D721Med (cell line): ENCODE measurements at places on chromosomes 12 and 14.

- DNase-seq = no peak
These were observed 24.7 kb upstream of the MYBPC1 start for GRCh38 chr12:101570047-101570446.

DNA sequence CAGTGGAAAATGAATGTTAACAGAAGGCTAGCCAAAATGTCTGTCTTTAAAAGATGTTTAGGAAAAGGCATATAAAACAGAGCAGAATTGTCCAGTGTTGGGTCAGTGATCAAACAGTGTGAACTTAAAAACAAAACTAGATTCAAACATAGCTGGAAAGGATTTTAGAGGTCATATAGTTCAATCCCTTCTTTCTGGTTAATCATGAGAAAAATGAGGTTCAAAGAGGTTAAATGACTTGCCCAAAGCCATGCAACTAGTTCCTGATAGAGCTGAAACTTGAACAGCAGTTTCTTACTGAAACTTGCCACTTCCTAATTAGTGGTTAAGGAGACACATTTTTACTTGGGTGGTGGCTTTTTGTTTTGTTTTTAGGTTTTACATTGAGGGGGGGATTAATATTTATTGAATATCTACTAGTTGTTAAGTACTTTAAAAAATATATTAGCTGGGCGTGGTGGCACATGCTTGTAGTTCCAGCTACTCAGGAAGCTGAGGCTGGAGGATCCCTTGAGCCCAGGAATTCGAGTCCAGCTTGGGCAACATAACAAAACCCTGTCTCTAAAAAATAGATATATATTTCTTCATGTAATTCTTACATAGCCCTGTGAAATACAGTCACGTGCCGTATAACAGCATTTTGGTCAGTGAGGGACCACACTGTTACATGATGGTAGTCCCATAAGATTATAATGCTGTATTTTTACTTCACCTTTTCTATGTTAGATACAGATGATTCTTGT lies 20.4 kb downstream of the ACVR1B start:
- no peak for DNase-seq

GRCh38 chr14:65791191-65791981 lies 378.9 kb downstream of the FUT8 start:
- no peak for DNase-seq

DNA sequence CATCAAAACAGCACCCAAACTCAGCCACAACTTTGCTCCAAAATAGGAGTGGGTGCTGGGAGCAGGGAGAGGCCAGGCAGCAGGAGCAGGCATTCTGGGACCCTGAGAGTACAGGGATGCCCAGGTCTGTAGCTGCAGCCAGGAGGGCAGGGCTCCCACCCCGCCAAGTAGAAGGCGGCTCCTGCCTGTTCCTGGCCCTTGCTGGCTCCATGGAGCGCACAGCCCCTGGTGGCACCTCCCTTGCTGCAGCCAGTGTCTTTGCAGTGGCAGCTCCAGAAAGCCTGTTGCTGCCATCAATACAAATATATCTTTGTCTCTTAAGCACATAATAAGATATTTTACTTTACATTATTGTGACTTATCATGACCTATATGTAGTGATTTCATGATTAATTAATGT lies 1096.5 kb downstream of the FSCB start:
- no peak for DNase-seq

DNA sequence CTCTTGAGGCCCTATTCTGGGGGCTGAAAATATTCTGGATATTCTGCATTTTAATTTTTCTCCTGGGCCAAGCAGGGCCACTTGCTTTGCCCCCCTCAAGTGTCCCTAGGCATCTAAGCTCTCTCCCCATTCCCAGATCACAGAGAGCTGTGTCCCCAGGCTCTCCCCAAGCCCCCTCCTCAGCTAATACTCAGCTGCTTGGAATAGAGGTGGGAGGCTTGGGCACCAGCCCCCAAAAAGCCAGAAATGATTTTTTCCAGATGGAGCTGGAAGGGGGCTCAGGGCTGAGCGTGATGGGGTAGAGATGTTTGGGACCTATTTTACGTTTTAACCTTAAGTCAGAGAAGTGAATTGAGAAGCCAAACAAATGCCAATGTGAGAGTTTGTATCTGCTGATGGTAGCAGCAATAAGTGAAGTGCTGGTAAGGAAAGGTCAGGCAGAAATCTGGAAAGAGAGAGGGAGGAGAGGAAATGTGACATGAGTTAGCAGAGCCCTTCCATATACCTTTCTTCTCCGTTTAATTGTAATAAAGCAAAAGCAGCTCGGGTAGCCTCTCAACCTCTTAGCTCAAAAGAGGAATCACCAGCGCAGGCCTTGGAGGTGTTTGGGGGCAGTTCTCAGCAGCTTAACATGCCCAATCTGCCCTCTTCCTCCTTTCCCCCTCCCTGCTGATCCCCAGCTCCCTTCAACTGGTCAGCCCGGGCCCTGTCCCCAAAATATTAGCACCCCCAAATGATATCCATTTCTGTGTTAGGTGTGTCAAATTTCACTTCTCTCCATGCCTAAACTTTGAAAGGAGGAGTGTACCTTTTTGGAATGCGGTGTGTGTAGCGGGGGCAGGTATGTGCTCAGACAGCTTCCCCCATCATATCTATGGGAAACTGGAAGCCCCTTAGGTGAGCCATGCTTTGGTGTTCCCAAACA lies 5.0 kb upstream of the HOXC6 start:
- DNase-seq = no peak

GRCh38 chr12:52206304-52207040 lies 14.7 kb upstream of the KRT80 start:
- DNase-seq = no peak
